ENCODE measurements at places on chromosomes 4 and X.

GRCh38 chrX:57822818-57823217 is 87.4 kb downstream of the ZXDA start:
- no peak for DNase-seq

- no peak for DNase-seq
These were observed 45.2 kb upstream of the WDR1 start for GRCh38 chr4:10161840-10162239.

DNA sequence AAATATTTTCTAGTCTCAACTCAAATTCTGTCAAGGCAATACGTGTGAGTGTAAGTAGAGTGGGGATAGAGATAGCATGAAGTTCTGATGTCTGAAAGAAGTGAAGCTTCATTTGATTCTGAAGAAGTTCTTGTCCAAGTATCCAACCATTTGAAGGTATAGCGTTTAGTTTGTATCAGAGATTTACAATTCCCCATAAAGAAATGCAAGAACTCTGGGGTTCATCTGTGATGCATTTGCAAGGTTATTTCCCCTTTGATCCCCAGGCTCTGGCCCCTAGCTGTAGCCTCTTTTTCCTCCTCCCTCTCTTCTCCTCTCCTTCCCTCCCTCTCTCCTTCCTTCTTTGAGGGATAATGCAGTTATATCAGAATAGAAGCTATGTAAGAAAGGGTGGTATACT is 7.8 kb downstream of the FGA start:
- DNase-seq = no peak

DNA sequence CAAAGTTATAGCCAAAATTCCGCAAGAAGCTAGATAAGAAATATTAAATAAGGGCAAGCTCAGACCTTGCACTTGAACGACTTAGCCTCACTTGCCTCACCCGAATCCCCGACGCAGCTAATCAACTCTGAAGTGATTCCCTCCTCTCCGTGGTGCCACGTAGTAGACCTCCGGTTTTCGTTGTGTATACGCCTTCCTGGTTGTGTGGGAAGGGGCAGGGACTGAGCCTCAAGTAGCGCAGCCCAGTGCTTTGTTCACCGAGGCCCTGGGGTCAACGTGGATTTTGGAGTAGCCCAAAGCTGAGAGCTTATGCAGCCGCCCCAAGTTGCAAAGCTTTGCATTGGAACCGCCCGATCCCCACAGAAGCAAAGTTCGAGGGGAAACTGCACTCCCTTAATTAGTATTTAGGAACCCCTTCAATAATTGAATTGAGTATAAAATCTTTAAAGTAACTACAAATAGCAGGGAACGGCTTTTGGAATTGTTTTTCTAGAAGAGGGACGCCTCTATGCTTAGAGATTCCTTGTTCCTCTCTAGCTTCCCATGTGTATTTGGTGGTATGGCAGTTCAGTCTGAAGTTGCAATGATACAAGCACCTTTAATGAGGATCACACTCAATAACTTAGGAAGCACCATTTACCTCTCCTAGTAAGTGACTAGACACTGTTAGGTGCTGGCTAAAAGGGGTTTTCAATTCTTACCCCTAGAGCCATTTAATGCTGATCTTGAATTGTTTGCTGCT is 55.7 kb downstream of the LINC00632 start:
- DNase-seq = no peak

- DNase-seq = no peak
These were observed 30.7 kb upstream of the TMPRSS11E start for GRCh38 chr4:68416591-68416990.

GRCh38 chr4:56082829-56083228 is 134.1 kb downstream of the CEP135 start:
- no peak for DNase-seq

DNA sequence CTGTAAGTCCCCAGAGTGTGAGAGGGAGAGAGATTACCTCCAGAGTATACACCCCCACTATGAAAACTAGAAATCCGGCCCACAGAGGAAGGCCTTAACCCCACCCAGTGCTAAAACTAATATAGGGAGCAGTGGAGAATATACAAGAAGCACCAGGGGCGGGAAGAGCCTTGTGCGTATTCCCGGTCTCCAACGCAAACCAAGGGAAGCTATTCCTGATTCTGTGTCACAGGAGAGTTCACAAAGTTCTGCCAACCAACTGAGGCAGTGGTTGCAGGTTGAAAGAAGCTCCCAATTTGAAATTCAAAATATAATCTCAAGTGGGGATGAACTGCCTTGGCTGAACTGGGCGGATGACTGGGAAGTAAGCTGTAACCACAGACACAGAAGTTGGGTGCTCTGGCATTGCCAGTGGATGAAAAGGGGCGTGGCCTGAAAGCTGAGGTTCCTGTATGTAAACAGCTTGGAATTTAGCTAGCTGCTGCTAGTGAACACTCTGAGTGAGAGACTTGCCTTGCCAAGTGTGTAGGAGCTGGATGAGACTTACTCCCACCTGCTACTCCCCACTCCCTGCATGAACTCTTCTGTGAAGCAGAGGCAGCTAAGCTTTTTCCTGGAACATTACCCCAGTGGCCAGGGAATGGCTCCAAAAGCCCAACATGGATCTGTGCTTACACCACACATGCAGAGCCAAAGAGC is 32.7 kb downstream of the ELF2 start:
- no peak for DNase-seq

Data from activated CD4-positive, CD25-positive, alpha-beta regulatory T cell treated with anti-CD3 and anti-CD28 coated beads, Interleukin-2, amount 50 U/mL, for 16 hours (primary cell).